Mesothelial cell of epicardium (in vitro differentiated cells): ENCODE measurements at places on chromosomes 1 and 21. TPM values are rescaled to one million over a fixed set of nuclear protein-coding genes. Genes with fewer than 3 reads are reported as not detected.

Gene CHODL
- 0.72 to 0.95 TPM (median 0.90 TPM) in 3 replicates for total RNA-seq

Gene KNCN
- not detected in 3 replicates for total RNA-seq

Gene CDC20
- 32.0 to 33.4 TPM (median 32.4 TPM) in 3 replicates for total RNA-seq

Gene SHC1
- 115 to 132 TPM (median 117 TPM) in 3 replicates for total RNA-seq

Gene ATXN7L2
- 13.8 to 14.9 TPM (median 13.8 TPM) in 3 replicates for total RNA-seq

Gene CFHR1
- total RNA-seq = 0.45 TPM in 1 of 3 replicates, not detected in the others

Gene RBM8A
- total RNA-seq = 146 to 154 TPM (median 148 TPM) in 3 replicates

Gene DNAJC28
- 2.6 to 3.1 TPM (median 2.8 TPM) in 3 replicates for total RNA-seq

Gene C1orf226
- total RNA-seq = 3.9 to 5.1 TPM (median 4.3 TPM) in 3 replicates

Gene LCE3D
- not detected in 3 replicates for total RNA-seq

Gene NUP133
- total RNA-seq = 50.9 to 51.8 TPM (median 51.7 TPM) in 3 replicates

Gene EPHB2
- total RNA-seq = 125 to 133 TPM (median 130 TPM) in 3 replicates

Gene ELAVL4
- total RNA-seq = not detected in 3 replicates

Gene CSF3R
- 2.5 to 4.0 TPM (median 2.8 TPM) in 3 replicates for total RNA-seq

Gene BCAN
- 0.54 to 0.85 TPM (median 0.78 TPM) in 3 replicates for total RNA-seq

Gene CA14
- total RNA-seq = 3.8 to 5.0 TPM (median 3.8 TPM) in 3 replicates

Gene IRF6
- 38.1 to 43.1 TPM (median 39.9 TPM) in 3 replicates for total RNA-seq

Gene MFAP2
- 445 to 466 TPM (median 459 TPM) in 3 replicates for total RNA-seq

Gene TTC39A
- 8.0 to 10.1 TPM (median 8.4 TPM) in 3 replicates for total RNA-seq

Gene PDZK1
- total RNA-seq = 0.34 to 0.64 TPM (median 0.51 TPM) in 3 replicates

Gene ACTL8
- not detected in 3 replicates for total RNA-seq

Gene B3GALT2
- 5.4 to 5.8 TPM (median 5.7 TPM) in 3 replicates for total RNA-seq

Gene RAB25
- total RNA-seq = 51.1 to 52.6 TPM (median 51.2 TPM) in 3 replicates

Gene CD55
- 35.1 to 37.9 TPM (median 35.3 TPM) in 3 replicates for total RNA-seq

Gene ACBD6
- total RNA-seq = 75.2 to 80.5 TPM (median 77.5 TPM) in 3 replicates

Gene HYI
- total RNA-seq = 35.7 to 41.2 TPM (median 37.5 TPM) in 3 replicates

Gene KCNJ9
- 0.07 to 0.09 TPM in 2 of 3 replicates, not detected in the other for total RNA-seq

Gene CD244
- total RNA-seq = not detected in 3 replicates

Gene FLG2
- not detected in 3 replicates for total RNA-seq

Gene ARMH1
- total RNA-seq = 14.9 to 19.1 TPM (median 17.9 TPM) in 3 replicates

Gene ISG15
- total RNA-seq = 112 to 139 TPM (median 123 TPM) in 3 replicates

Gene APOBEC4
- total RNA-seq = not detected in 3 replicates

Gene LMOD1
- total RNA-seq = 4.8 to 5.6 TPM (median 5.4 TPM) in 3 replicates

Gene HAO2
- 0.16 to 0.27 TPM in 2 of 3 replicates, not detected in the other for total RNA-seq
